ENCODE measurements at places on chromosomes 16 and 17.
A peak's percentile ranks its signal among the peaks of the same experiment; 100 is the strongest.

DNA sequence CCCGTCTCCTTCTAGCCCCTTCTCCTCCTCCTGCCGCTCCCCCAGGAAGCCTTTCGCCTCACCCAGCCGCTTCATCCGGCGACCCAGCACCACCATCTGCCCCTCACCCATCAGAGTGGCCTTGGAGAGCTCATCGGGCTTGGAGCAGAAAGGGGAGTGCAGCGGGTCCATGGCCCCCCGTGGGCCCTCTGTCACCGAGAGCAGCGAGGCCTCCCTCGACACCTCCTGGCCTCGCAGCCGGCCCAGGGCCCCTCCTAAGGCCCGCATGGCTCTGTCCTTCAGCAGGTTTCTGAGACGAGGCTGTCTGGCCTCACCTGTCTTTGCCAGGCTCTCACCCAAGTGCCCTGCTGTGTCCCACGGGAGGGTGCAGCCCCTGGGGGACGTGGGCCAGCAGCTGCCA is 87.9 kb downstream of the RGS9 start:
- no peak for DNase-seq

GRCh38 chr17:72906306-72906705 is 186.2 kb downstream of the SLC39A11 start:
- no peak for DNase-seq

DNA sequence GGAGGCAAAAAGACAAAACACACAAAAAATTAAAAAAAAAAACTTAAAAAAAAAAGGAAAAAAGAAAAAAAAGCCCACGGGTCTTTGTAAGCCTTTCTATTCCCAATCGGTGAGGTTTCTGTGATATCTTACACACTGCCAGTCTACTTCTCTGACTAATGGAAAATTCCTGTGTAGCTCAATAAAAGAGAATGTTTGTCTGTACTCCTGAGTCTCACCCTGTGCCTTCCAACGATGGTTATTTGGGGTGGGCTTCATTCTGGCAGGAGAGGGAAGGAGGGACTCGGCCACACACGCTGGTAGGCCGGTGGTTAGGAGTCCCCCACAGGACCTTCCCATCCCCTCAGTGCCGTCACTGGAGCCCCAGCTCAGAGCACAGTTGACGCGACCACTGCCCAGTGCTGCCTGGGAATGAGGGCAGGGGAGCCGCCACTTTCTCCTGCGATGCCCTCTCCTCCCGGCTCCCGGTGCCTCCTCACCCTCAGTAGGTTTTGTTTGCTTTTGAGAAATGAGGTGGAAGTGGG is 68.0 kb downstream of the AMFR start:
- DNase-seq, result peak; percentile 38

- DNase-seq, result no peak
Measured at GRCh38 chr17:48843187-48843900, 12.5 kb downstream of the CALCOCO2 start.

GRCh38 chr16:11076259-11077018 is 132.1 kb downstream of the CLEC16A start:
- DNase-seq, result no peak

Data from PC-9 (cell line).